DMS 273 treated with DMSO at 0.1 percent for 48 hours (cell line): ENCODE measurements at places on chromosomes 2 and 18.

DNA sequence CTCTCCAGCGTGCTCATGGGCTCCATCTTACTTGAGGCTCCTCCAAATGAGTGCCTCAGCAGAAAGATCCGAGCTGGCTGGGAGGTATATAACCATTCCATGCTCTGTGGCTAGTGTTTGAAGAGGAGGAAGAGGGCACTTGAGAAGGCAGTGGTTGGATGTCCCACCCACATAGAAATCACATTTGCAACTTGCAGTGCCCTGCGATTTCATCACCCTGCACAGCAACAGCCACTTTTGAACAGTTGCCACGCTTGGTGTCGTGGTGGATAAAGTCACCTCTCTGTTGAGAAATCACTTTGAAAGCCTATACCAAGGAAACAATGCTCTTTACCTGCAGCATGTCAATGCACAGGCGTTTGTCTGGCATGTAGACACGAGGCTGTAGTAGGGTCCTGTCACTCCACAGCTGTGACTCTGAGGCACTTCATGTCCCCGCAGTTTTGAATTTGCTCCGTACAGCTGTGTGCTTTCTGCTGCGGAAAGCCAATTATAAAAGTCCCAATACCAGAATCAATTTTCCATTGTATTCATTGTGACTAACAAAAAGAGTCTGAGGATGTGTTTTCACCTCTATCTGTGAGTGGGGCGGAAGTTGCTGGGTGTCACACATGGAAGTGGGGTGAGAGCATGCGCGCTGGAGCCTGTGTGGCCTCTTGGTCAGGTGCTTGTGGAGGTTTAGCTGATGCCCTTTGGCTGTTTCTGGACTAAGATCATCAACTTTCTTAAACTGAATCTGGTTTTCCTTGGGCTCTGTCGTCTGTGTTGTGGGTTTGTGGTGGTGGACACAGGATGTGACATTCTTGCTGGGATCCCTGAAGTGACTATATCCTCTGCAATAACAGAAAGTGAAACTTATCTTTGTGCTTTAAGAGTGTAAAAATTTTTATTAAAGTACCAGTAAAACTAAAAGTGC is 2.8 kb downstream of the CNDP2 start:
- no peak for DNase-seq

- no peak for DNase-seq
Observed at GRCh38 chr2:109336296-109336695, 207.3 kb downstream of the SH3RF3 start.

- DNase-seq: no peak
Observed at GRCh38 chr18:37449618-37450017, 116.0 kb downstream of the CELF4 start.

GRCh38 chr2:188345831-188346458 is 54.3 kb downstream of the GULP1 start:
- DNase-seq: no peak

GRCh38 chr2:152624805-152625204 is 92.5 kb downstream of the PRPF40A start:
- no peak for DNase-seq

- no peak for DNase-seq
Observed at GRCh38 chr2:143719406-143719805, 590.2 kb downstream of the ARHGAP15 start.

DNA sequence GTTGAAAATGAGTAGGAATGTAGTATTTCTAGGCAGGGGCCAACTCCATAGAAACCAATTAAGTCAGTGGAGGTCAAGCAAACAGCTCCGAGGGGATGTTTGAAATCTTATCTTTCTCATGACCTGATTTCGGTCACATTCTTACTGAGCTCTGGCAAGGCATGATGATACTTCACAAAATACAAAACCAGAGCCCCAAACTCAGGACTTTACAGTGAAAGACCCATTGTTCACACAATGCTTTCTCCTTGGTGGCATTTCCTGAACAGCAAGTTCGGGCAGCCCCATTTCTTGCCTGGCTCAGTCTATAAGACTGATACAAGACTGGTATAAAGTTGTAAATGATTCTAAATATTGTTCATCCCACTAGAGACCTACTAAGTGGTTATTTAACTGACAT is 53.3 kb downstream of the LAMA1 start:
- no peak for DNase-seq

- DNase-seq: no peak
Observed at GRCh38 chr18:48791636-48792105, 159.1 kb downstream of the SMAD7 start.

DNA sequence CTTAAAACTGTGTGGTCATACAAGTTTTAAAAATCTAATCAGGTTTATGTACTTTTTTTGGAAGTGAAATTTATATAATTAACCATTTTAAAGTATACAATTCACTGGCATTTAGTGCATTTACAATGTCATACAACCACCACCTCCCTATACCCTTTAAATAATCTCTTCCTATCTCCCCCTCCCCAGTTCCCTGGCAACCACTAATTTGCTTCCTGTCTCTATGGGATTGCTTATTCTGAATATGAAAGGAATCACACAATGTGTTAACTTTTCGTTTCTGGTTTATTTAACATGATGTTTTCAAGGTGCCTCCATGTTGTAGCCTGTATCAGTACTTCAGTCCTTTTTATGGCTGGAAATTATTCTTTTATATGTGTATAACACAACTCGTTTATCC is 19.4 kb downstream of the CHMP3 start:
- no peak for DNase-seq

- peak; percentile 2 for DNase-seq
Observed at GRCh38 chr2:11738589-11739436, 7.6 kb upstream of the LPIN1 start.

DNA sequence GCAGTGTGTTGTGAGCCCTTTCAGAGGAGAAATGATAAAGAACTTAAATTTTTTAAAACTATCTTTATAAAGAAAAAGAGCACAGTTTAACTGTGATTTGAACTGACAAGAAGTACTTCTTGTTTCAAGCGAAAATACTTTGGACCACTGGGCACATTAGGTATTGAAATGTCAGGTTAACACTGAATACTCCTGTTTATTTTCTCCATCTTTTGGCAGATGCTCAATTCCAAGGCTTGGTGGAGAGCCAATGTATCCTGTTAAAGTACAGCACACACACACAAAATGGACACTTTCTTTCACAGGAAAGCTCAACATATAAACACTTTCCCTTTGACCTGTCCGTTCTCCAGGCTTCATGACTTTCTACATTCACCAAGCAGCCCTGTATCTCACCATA is 32.6 kb upstream of the SP3 start:
- no peak for DNase-seq

- DNase-seq: no peak
Observed at GRCh38 chr2:178498137-178498536, 17.9 kb downstream of the PLEKHA3 start.

GRCh38 chr18:3129053-3129864 is 90.5 kb downstream of the MYOM1 start:
- DNase-seq: peak; percentile 44

DNA sequence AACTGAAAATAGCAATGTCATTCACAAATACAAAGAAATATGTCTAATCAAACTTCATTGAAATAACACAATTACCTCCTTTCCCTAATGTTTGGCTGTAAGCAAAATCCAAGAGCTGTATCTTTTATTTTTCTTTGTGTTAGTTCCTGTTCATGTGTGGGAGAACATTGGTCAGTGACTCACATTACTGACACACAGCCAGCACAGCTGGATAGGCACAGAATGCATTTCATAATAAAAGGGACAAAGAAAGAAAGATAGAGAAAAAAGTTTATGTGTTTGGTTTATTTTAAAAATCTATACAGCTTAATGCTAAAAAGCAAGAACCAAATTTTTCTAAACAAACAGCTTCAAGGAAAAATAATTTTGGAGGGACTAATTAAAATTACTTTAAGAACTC is 185.6 kb upstream of the COL3A1 start:
- DNase-seq: no peak

GRCh38 chr2:85828725-85829124 is 60.1 kb downstream of the ST3GAL5 start:
- no peak for DNase-seq

- no peak for DNase-seq
Observed at GRCh38 chr18:45274026-45274425, 341.2 kb upstream of the SLC14A2 start.
